Sigmoid colon (tissue), 7 donors: ENCODE measurements at places on chromosomes 2 and 18. TPM values are rescaled to one million over a fixed set of nuclear protein-coding genes. Genes with fewer than 3 reads are reported as not detected.

- no peak for DNase-seq
Measured at GRCh38 chr2:109018452-109018851, 29.4 kb upstream of the EDAR start.

GRCh38 chr2:86037795-86038192, 67.9 kb downstream of the POLR1A start:
- DNase-seq: no peak

Gene CEBPZ
- polyA plus RNA-seq: 41.5 TPM

DNA sequence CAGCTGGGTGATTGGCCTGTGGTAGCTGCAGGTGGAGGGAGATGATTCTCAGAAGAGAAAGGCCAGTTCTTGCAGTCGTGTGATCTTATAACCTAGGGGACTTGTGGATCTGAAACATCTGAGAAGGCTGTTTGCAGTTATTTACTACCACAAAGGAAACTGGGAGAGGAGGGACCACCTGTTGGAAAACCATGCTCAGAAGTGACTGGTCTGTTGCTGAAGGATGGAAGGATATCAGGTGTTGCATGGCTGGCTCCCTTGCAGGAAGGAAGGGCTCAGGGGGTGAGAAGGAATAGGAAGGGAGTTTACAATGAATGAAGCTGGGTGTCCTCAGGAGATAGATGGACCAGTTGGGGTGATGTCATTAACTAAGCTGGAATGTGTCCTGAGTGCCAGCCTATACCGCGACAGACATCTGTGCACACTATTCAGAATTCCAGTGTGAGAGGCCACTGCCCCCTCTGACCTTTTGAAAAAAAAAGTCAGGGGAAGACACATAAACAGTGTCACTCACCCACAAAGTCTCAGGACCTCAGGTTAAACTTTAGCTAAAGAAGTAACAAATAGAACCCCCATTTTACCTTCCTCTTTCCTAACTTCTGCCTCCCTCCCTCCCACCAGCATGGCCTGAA, 17.5 kb downstream of the IGFBP2 start:
- no peak for DNase-seq

DNA sequence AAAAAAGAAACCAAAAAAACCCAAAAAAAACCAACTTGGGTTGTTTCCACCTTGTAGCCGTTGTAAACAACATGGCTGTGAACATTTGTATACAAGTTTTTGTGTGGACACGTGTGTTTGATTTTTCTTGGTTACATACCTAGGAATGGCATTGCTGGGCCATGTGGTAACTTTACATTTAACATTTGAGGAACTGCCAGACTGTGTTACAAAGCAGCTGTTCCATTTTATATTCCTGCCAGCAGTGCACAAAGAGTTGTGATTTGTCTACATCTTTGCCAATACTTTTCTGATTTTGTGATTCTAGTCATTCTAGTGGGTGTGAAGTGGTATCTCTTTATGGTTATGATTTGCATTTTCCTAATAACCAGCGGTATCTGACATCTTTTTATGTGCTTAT, 22.5 kb downstream of the LPIN1 start:
- DNase-seq: no peak

GRCh38 chr2:240457223-240458043, 22.0 kb downstream of the GPC1 start:
- peak; percentile 42 for DNase-seq

- DNase-seq: no peak
Measured at GRCh38 chr2:59939236-59939635, 614.2 kb downstream of the BCL11A start.

- DNase-seq: no peak
Measured at GRCh38 chr2:14975381-14975780, 342.9 kb downstream of the LRATD1 start.

- DNase-seq: no peak
Measured at GRCh38 chr2:187408926-187409325, 39.1 kb downstream of the CALCRL start.
